ENCODE measurements at places on chromosomes 3 and 15.

DNA sequence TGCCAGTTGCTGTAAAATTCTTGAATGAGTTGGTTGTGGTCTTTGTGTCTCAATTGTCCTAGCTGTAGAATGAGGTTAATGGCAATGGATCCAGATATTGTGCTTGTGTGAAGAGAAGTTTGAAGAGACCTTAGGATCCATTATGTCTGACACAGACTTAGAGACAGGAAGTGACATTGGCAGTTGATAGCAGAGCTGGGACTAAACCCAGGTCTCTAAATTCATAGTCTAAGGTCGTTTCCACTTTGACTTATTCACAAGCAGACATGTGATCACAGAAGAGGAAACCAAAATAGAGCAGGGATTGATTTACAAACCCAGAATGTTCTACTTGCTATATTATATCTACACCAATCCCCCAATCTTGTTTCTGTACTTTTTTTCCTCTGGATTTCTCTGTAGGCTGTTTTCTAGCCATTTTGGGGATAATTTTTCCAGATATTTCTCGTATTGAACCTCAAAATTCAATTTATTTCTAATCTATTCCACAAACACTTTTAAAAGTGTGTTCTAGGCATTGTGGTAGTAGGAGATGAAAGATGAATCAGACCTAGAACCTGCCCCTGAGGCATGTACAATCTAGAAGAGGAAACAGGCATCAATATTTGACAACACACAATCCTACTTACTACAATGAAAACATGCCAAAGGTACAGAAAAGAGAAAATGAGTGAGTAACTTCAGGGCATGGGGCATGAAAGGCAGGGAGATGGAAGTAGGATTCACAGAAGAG, 123.3 kb downstream of the NFKBIZ start:
- no peak for DNase-seq

DNA sequence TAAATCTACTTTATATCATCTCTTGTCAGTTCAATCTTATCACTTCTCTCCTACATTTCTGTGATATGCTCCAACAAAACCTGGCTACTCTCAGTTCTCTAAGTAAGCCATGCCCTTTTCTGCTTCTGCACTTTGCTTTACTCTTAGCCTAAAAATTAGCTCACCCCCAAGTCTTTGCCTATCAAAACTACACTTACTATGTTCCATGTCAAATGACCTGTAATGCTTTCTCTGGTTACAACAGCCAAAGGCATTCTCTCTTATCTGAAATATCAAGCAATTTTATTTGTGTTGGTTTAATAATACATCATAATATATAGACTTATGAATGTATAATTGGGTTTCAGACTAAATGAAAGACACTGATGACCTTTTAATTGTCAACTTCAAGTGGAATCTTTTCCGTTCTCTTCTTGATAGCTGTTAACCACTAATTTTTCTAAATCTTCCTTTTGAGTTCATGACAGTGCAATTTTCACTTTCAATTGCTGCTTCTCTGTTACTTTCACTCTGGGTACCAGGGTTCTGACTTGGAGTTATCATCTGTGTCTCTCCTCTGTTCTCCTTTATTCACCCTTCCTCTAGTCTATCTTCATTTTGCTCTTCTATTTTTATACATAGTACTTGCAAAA, 619.0 kb upstream of the GOLIM4 start:
- DNase-seq, result no peak

DNA sequence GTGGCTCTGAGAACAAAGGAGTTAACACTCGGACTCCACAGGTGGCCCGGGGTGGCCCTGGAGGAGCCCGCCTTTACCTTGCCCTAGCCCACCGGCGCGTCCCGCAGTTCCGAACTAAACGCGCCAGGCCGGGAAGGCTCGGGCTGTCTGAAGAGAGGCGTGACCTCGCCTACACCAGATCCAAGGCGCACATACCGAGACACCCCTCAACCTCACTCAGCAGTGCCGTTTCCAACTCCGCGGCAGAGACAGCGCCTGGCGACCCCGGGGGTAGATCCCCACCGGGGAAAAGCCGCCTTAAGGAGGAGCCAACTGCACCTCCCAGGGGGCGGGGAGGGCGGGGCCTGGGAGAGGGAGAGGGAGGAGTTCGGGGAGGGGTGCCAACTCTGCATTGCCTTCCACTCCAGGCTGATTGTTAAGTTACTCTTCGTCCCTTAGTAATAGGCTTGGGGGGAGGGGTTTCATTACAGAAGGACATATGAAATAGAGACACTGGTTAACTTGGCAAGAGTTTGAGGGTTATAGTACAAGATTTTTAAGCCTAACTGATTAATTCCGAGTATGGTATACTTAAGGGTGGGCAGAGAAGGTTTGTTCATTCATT, at the start of gene DLG1:
Gene DLG1, minus strand, starts transcription at position 272 of the 604 bp plus-strand sequence. CDS start 1,408 bp downstream, outside the sequence.
- peak; percentile 69 for DNase-seq

GRCh38 chr3:155449613-155450267, 156.3 kb upstream of the STRIT1 start:
- DNase-seq, result no peak

GRCh38 chr3:41679374-41679773, 282.5 kb downstream of the ULK4 start:
- no peak for DNase-seq

DNA sequence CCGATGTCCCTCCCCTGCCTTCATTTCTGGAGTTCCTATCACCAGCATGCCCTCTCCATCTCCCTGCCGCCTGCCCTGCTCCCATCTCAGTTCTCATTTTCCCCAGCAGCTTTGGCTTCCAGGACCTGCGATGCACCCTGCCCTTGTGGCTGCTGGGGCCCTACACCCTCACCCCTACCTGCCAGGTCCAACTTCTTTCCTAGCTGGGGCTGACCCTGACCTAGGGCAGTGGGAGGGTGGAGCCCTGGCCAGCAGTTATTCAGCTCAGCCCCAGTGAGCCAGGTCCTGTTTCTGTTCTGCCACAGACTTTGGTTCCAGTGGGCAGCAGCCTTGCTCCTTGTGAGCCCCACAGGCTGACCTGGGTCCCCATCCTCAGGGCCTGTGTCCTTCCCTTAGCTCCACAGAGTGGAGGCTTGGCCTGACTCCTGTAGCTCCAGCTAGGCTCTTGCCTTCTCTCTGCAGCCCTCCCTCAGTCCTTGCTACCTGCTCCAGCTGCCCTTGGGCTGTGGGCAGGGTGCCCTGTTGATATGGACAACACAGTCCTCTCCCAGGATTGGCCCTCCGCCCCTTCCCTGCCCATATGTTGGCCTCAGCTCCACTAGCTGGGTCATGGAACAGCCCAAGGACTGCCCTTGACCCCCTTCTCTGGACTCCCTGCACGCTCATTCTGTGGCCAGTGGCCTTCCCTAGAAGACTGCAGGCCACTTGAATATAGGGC, 34.7 kb upstream of the PDE8A start:
- no peak for DNase-seq

DNA sequence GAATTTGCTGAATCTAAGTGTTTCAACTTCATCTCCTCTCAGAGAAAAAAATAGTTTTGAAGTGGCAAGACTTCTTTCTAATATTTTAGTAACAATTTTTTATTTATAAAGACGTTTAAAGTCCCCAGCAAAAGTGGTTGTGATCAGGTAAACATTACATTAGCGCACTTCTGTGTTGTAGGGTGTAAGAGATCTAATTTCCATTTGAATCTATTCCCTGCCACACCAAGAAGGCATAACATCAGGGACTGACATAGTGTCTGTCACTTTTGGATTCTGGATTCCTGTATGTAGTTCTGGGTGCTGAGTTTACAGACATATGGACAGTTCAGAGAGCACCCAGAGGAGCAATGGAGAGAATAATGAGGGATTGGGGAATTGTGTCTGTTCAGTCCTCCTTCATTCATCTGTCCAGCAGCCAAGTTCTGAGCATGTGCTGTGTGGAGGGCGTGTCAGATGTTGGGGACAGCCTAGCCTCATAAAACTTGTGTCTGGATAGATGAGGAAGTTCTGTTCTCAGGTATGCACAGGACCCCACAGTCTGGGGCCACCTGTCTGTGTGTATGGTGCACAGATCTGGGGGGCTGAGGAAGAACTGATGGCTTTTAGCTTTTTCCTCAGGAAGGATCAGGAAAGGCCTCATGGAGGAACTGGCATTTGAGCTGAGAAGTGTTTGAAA, 65.6 kb downstream of the MAP2K5 start:
- DNase-seq, result no peak

GRCh38 chr3:24905266-24905665, 410.6 kb upstream of the THRB start:
- DNase-seq, result no peak

DNA sequence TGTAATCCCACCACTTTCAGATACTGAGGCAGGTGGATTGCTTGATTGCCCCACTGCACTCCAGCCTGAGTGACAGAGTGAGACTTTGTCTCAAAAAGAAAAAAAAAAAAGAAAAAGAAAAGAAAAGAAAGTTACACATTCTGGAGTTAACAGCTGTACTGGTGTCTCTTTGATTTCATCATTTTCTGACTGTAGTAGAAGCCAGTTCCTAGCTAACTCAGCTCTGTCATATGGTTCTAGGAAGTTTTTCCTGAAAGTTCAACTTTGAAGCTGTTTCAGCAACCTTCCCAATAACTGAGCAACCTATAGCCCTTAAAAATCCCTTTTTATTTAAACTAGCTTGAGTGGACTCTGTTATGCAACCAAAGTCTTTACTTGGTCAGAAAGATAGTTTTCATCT, 104.6 kb upstream of the STRIT1 start:
- no peak for DNase-seq

DNA sequence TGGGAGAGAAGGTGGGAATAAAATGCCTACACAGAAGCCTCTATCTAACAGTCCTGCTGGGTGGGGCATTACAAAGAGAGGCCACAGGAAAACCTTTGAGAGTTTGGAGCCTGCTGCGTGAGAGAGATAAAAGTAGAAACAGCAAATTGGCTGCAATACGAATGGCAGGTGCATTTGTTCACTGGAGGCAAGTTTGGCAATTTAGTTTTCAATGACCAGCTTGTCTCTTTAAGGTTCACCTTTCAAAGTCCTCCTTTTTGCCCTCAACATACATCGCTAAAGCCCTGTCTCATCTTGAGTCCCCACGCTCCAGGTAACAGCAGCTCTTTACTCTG, 405.7 kb downstream of the LSAMP start:
- no peak for DNase-seq

DNA sequence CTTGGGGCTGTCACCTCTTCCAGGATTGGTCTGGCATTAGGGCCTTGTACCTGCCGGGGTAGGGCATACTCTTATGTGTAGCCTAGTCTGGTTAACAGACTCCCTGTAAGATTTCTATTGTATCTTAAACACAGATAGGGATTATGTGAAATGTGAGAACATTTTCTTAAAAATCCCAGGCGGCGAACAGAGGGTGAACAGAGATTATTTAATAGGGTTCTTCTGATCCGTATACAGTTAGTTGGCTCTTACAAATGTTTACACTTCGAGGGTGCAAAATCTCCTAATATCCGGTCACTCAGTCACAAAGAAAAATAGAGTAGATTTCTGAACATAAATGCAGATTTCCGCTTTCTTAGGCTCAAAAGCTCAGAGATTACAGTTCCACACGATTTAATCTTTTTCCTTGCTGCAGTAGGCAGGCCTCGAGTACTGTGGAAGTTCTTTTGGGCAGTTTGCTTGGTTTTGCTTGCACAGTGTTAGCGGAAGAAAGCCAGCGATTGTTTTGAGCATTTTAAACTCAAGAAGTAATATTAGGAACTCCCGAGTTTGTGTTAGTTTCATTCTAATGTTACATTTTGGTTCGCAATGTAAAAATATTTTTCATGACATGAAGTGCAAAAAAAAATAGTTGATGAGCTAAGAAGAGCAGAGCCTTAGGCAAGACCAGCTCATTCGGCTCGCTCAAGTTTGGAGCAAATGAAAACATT, 993 bp downstream of the PLCL2 start:
- DNase-seq, result no peak

- no peak for DNase-seq
These were observed 206.7 kb upstream of the LINGO1 start for GRCh38 chr15:77839456-77839855.

GRCh38 chr3:44529927-44530326, 25.1 kb upstream of the ZKSCAN7 start:
- no peak for DNase-seq

- DNase-seq, result no peak
These were observed 49.2 kb downstream of the SPATA12 start for GRCh38 chr3:57109437-57110199.

DNA sequence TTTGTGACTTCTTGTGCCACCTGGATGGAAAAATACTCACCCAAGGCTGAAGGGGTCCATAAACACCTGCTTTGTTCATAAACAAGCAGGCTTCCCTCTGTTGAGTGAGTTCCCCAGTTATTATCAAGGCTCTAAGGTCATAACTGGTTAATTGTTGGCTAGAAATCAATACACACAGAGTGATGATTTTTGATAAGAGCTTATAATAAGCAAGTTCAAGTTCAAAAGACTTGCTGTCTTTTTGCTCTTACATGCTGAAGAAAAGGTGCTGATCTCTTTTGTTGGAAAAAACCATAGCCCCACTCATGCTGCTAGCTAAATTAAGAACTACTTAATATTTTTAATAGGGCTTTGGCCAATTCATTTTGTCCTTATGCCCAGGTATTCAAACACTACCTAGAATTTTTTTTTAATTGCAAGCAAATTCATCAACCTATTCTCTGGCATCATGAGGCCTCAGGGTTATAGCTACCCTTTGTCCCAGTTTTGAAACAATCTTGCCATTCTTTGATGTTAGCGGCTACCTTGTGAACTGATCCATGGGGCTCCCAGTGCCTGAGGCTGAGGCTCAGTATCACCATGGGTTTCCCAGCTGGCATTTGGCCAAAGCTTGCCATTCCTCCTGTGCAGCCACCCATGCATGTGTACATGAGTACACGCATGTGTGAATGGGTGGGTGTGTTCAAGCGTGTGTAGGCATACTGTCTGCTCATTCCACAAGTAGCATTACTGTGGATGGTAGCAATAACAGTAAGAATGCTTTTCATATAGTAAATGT, 127.6 kb upstream of the LPP start:
- no peak for DNase-seq

DNA sequence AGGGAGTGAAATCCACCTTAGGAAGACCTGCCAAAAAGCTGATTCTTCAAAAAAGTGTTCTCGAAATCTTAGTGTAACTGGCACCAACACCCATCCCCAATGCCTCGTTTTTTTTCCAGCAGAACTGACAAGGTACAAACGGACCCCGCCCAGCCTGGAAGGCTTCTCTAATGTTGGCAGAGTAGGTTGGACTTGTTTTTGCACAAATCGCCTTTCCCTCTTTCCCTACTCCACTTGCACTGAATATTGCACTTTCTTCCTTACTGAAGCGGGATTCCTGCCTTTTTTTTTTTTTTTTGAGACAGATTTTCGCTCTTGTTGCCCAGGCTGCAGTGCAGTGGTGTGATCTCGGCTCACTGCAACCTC, 544 bp upstream of the TIMMDC1 start:
- DNase-seq, result no peak

DNA sequence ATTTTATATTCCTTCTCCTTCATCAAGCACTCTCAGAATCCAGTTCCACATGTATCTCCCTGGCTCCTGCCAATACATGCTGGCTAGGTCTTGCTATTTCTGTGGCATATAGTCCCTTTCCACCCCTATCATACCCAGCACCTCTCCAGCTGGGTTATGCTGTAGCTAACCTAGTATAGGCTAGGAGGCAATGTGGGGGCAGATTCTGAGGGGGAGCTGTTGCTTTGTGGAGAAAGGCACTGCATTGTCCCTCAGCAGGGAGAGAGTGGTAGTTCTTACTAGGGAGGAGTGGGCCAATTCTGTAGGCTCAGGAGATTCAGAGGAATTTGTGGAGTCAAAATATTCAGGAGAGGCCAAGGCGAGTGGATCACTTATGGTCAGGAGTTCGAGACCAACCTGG, 39.4 kb upstream of the UBL7 start:
- DNase-seq, result no peak

Data from stimulated activated CD8-positive, alpha-beta memory T cell treated with anti-CD3 and anti-CD28 coated beads, Interleukin-15, amount 100 ng/mL, for 24 hours (primary cell).